Smooth muscle cell of the coronary artery (primary cell): ENCODE measurements at places on chromosomes 1 and 21. TPM values are rescaled to one million over a fixed set of nuclear protein-coding genes. Genes with fewer than 3 reads are reported as not detected.

Gene BCL2L15
- total RNA-seq = 0.08 TPM in 1 of 2 replicates, not detected in the other

Gene RHEX
- total RNA-seq = not detected in 2 replicates

Gene RUNX1
- 12.3 and 42.5 TPM in 2 replicates for total RNA-seq

Gene NR0B2
- total RNA-seq = not detected in 2 replicates

Gene GJC2
- 2.7 and 4.1 TPM in 2 replicates for total RNA-seq

Gene PDPN
- total RNA-seq = 0.23 and 51.0 TPM in 2 replicates

Gene CACNA1E
- total RNA-seq = not detected in 2 replicates

Gene ANKRD65
- total RNA-seq = 0.23 TPM in 2 replicates

Gene C1orf210
- 0.35 TPM in 1 of 2 replicates, not detected in the other for total RNA-seq

Gene KCNK1
- total RNA-seq = 0.23 and 8.8 TPM in 2 replicates

Gene HFM1
- 0.08 and 0.23 TPM in 2 replicates for total RNA-seq

Gene FAM167B
- 1.6 and 2.7 TPM in 2 replicates for total RNA-seq

Gene MYBPH
- total RNA-seq = 0.35 TPM in 1 of 2 replicates, not detected in the other

Gene SPRR2A
- total RNA-seq = not detected in 2 replicates

Gene SLC45A1
- total RNA-seq = 0.30 and 2.1 TPM in 2 replicates

Gene LDLRAD1
- not detected in 2 replicates for total RNA-seq

Gene KCNJ9
- total RNA-seq = under 0.01 TPM in 1 of 2 replicates, not detected in the other

Gene SPRR1A
- total RNA-seq = not detected in 2 replicates

Gene RNF186
- total RNA-seq = not detected in 2 replicates

Gene NES
- total RNA-seq = 12.4 and 71.8 TPM in 2 replicates

Gene IGSF21
- total RNA-seq = not detected in 2 replicates

Gene NPPB
- 4.7 TPM in 1 of 2 replicates, not detected in the other for total RNA-seq

Gene LRRC7
- total RNA-seq = not detected in 2 replicates

Gene TBCE
- 15.7 and 20.9 TPM in 2 replicates for total RNA-seq

Gene XKR8
- 2.1 and 2.6 TPM in 2 replicates for total RNA-seq

Gene LCK
- total RNA-seq = not detected in 2 replicates

Gene PTPN7
- not detected in 2 replicates for total RNA-seq

Gene MRPS14
- total RNA-seq = 21.2 and 27.7 TPM in 2 replicates

Gene C1QTNF12
- total RNA-seq = 0.35 and 0.53 TPM in 2 replicates

Gene RAP1GAP
- total RNA-seq = 0.12 and 0.23 TPM in 2 replicates

Gene SPATA1
- total RNA-seq = 0.15 TPM in 1 of 2 replicates, not detected in the other

Gene UROD
- 182 and 313 TPM in 2 replicates for total RNA-seq

Gene NPR1
- 0.08 and 19.8 TPM in 2 replicates for total RNA-seq

Gene PRDM16
- total RNA-seq = 3.6 and 11.4 TPM in 2 replicates

Gene SV2A
- 8.1 and 13.8 TPM in 2 replicates for total RNA-seq

Gene LENEP
- 0.68 TPM in 1 of 2 replicates, not detected in the other for total RNA-seq

Gene MAP1LC3C
- total RNA-seq = 0.70 TPM in 1 of 2 replicates, not detected in the other

Gene TMEM82
- not detected in 2 replicates for total RNA-seq

Gene IFI44L
- 1.9 and 6.5 TPM in 2 replicates for total RNA-seq

Gene LYST
- total RNA-seq = 10.4 and 31.7 TPM in 2 replicates

Gene CPTP
- 4.3 and 8.5 TPM in 2 replicates for total RNA-seq

Gene SPRR4
- total RNA-seq = not detected in 2 replicates
